ENCODE measurements at places on chromosomes 1 and 21.

- no peak for DNase-seq
These were observed 172.7 kb downstream of the PDE4B start for GRCh38 chr1:65965112-65965996.

- no peak for DNase-seq
These were observed 5.4 kb downstream of the EIF2D start for GRCh38 chr1:206606867-206607266.

GRCh38 chr1:82565546-82565945, 764.8 kb downstream of the ADGRL2 start:
- DNase-seq = no peak

- DNase-seq = no peak
These were observed 45.6 kb downstream of the AZIN2 start for GRCh38 chr1:33126411-33127000.

DNA sequence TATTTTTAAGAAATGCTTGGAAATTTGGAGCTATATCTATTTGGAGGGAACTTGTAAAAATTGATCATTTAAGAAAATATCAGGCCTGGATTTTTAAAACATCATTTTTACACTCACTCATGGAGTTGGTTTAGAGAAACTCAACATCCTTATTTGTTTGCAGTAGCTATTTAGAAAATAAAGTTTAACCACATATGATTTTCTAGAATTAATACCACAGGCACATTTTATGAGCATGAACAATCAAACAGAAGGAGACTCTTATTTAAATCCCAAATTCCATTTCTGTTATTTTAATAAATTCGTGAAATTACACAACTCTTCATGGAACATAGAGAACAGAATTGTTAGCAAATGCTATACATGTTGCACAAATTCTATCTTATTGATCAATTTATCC, 3.2 kb downstream of the CDKN2C start:
- DNase-seq = no peak
